ENCODE measurements at places on chromosomes 6 and 20.

GRCh38 chr6:148570456-148570855 is 176.4 kb upstream of the UST start:
- no peak for DNase-seq

GRCh38 chr6:56062836-56063235 is 184.5 kb downstream of the COL21A1 start:
- no peak for DNase-seq

DNA sequence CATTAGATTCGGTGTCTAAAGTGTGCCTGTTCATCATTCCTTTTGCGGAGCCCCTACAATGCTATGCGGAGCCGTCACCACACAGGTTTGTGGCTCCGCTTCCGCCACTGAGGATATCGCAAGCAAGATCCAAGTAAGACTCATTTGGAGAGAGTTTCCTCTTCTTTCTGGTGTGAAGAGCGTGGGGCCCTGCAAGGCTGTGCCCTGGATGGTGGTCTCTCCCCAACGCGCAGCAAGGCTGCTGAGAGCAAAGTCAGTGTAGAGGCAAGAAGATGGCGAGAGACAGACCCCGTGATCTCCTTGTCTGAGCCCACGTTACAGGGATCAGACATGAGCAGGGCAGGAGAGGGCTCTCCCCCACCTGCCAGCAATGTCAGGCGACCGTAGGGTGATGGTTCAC is 96.3 kb upstream of the AFDN start:
- DNase-seq: no peak

- no peak for DNase-seq
Observed at GRCh38 chr6:160331753-160332152, 16.4 kb upstream of the SLC22A3 start.

DNA sequence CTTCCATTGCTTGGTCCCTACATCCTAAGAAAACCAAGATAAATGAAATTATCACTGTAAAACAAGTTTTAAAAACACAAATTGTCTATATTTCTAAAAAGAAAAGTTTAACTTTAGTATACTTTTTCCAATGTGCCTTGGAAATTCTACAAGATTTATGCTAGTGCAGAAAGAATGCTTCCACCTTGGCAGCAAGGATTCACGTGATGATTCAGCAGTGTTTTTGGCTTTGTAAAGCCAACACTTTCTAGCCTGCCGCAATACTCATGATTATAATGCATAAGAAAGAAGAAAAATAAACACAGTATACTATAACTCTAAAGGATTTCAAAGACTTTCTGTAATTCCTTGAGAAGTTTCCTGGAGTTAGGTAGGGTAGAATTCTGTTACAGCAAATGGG is 442.7 kb downstream of the TENT5A start:
- DNase-seq: no peak

- no peak for DNase-seq
Observed at GRCh38 chr6:36754582-36755434, 57.2 kb downstream of the RAB44 start.

GRCh38 chr6:154371281-154371680 is 14.7 kb upstream of the IPCEF1 start:
- DNase-seq: no peak

DNA sequence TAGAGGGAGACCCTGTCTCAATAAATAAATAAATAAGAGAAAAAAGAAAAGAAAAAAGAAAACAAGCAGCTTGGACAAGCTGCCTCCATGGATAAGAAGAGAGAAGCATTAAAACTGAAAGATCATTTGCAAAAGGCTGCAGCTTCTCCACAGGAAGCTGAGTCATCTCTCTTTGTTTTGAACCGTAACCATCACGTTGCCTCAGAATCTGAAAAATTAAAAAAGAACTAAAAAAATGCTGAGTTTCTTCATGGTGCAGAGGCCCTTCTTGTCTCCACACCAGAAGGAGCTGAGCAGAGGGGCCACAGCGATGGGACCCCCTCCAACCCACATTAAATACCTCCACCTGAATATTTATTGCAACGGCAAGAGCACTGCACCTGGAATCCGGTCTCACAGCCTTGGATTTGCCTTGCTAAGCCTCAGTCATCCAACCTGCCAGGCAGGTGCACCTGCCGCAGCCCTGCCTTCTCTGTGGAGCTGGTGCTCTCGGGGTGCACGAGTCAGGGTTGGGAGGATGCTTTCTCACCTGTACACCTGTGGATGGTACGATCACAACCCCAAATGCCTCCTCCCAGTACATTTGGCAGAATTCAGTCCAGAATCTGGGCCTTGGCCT is 28.1 kb downstream of the TOX2 start:
- DNase-seq: no peak

- no peak for DNase-seq
Observed at GRCh38 chr6:135906972-135907465, 55.5 kb downstream of the PDE7B start.

Measured in T-helper 2 cell (primary cell).